ENCODE measurements at places on chromosomes 12 and 14. TPM values are rescaled to one million over a fixed set of nuclear protein-coding genes. Genes with fewer than 3 reads are reported as not detected.

- DNase-seq: no peak
These were observed 86.5 kb downstream of the PAPOLA start for GRCh38 chr14:96588410-96589257.

- DNase-seq: no peak
These were observed 99.0 kb upstream of the EVL start for GRCh38 chr14:99966037-99966835.

DNA sequence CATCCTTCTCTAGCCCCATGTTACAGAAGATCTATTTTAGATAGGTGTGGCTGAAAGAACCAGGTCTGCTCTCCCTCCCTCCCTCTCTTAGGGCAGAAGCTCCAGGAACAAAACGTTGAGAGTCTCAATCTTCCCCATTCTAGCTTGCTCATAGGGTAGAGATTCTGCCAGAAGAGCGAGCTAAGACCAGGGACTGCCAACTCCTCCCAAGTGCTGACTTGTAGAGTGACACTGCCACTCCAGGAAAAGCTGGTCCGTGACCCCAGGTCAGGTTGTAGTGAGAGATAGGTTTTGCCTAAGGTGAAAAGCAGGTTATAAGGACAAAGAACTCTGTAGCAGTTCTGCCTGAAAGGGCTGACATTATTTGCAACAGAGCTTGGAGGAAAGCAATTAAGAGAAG, 73.4 kb downstream of the INSM2 start:
- no peak for DNase-seq

DNA sequence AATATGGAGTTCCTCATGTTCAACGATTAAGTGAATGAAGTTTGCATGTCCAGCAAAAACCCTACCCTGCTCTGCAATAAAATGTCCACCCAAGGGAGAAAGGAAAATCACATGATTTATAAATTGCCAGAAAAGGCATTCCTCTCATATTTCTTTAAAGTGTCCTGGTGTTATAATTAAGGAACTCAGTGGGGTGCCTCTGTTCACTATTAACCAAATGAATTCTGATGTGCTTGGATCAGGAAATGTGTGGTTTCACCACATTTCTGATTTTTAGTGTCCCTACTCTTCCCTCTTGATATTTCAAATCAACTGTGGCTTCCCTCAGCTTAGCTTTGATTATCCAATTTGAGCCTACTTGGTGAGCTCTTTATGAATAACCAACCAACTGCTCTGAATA, 208.1 kb downstream of the PHLDA1 start:
- DNase-seq: no peak

DNA sequence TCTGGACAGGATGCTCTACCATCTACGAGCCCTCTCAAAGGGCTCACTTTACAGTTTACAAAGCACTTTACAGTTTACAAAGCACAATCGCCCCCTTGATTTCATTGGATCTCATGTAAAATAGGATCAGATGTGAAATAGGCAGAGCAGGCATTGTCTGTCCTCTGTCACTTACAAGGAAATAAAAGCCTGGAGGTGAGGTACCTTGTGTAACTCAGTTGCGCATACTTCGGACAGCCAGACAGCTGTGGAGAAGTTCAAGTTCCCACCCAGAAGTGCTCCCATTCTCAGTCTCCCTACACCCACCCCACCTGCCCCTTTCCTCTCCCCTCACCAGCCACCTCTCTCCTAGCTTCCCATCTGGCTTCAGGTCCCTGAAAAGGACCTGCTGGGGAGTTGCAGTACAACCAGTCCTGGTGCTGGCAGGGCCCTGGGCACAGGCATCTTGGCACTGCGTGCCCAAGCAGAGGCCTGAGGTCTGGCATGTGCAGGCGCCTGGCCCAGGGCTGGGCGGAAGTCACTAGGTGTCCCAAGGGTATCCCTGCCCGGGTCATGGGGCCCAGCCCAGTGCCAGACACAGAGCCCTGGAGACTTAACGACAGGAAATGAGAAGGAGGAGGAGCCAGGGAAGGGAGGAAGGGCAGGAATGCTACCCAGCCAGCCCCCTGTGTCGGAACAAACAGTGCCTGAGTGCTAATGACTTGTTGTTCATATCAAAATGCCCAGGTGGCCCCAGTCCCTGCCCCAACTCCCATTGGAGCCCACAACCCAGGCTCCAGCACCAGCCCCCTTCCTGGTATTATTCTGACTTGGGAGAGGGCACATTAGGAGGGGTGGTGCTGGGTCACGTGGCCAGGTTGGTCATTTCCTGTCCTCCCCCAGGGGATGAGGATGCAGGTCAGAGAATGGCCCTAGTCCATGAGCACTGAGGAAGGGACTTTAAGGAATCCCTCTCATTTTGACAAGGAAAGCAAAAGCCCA, 5.4 kb downstream of the RAPGEF3 start:
- peak; percentile 64 for DNase-seq

DNA sequence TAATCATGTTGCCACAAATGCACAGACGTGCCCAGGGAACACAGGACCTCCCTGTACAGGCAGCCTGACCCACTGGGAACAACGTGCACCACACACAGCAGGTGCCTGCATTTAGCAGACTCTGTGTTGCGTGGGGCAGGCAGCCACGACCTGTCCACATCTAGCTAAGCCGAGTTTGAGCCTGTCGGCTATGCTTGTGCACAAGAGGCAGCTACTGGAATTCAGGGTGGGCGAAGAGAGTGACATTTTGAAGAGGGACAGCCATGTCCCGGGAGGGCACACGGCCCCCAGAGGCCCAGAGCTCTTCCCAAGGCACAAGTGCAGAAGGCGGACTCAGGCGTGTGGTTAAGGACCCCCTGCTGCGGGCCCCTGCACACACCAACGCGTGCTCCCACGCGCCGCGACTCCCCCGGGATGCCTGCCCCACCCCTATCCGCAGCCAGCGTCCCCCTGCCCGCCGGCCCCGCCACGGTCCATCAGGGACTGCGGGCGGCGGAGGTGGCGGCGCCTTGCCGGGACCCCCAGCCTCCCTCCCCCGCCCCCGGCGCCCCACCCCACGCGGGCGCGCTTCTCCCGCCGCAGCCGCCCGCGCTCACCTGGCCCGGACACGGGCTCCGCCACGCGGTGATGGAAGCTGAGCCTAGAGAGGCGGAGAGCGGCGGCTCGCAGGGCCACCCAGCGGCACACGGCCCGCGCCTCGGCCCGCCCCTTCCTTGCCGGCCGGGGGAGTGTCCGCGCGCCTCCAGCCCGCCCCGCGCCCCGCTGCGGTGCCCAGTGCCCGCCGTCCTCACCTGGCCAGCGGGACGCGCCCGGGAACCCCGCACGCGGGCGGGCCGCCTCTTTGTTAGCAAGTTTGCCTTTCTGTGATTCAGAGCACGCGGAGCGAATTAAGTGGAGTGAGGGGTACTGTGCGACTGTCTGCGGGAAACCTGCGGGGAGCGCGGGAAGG, 125.3 kb upstream of the PRMT8 start:
- no peak for DNase-seq

CFAP73 gene
- 0.38 TPM for total RNA-seq

TEDC1 gene
- 16.9 TPM for total RNA-seq

GRCh38 chr12:21379218-21379617, 6.5 kb downstream of the IAPP start:
- no peak for DNase-seq

DNA sequence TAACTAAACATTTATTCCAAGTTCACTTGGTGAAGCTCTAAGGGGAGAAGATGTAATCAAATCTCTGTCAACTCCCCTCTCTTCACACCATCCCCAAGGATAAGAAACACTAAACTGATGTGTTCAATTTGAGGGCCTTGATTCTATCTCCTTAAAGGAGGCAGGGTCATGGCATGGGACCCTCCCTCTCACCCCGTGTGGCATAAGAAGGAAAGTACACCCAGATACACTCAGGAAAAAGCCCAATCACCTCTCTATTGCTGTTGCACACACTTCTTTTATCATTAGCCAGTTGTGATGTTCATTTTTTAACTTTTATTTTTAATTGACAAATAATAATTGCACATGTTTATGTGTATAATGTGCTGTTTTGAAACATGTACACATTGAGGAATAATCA, 35.1 kb downstream of the WASHC3 start:
- no peak for DNase-seq

FOXA1 gene
- 2.7 TPM for total RNA-seq

DNA sequence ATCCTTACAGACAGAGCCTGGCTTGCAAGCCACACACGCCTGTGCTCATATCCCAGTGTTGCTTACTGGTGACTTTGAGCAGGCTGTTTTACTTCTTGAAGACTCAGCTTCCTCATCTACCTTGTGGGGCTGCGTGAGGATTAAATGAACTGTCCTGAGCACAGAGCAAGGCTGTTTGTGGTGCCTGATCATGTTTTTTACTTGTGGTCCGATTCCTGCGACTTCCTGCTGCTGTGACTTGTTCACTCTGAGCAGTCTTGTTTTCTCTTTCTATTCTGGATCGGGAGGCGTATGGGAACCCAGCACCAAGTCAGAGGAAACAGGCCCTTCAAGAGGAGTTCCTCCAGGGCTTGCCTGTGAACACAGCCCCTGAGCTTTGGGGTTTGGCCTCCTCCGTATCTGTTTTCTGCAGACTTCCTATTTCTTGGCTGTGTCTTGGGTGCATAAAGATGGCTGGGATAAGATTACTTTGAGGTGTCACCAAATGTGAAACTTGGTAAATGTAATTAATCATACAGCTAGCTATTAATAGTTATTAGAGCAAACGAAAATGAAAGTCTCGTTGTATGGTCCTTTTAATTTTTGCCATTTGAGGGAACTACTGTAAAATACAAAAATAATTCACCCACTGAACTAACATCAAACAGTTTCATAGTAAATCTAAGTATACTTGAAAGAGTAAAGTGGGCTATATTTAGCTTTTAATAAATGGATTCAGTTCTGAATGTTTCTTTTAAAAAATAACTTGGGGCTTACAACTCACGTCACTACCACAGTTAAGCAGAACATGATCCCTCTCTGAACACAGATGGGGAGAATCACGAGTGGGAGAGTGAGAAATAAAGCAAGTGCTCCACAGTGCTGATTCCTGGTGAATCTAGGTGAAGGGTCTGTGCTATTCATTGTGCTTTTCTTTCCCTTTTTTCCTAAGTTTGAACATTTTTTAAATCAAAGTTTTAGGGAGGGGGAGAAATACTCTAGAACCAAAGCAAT, 251.5 kb downstream of the FOXN3 start:
- DNase-seq: no peak

DNA sequence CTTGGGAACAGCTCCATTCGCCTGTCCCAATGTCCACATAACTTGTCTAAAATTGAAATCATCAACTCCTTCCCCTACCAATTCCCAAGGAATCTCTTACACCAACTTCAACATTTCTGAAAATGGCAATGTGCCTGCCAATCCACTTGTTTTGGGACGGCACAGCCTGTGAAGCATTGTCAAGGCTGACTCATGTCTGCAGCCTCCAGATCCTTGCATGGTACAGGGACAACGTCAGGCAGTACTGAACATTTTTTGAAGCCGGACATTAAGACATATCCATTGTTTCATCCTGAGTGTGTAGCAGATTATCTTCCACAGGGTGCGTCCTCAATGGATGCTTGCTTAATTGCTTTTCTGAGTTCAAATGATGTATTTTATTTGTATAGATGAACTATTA, 794.1 kb downstream of the BCL11B start:
- DNase-seq: no peak

Data from lower leg skin (tissue), 4 donors.